ENCODE measurements at places on chromosomes 4 and X.

- no peak for DNase-seq
Measured at GRCh38 chr4:6868386-6868785, 41.2 kb upstream of the TBC1D14 start.

DNA sequence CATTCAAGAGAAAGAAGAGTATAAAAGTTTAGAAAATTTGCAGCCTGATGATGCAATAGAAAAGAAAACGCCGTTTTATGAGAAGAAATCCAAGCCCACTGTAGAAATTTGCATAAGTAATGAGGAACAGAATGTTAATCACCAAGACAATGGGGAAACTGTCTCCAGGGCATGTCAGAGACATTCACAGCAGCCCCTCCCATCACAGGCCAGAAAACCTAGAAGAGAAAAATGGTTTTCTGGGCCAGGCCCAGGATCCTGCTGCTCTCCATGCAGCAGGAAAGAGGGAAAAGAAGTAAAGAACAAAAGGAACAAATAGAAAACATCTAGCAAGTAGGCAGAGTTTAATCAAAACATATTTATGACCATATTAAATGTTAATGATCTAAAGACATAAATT lies 119.0 kb downstream of the ANKRD50 start:
- no peak for DNase-seq

DNA sequence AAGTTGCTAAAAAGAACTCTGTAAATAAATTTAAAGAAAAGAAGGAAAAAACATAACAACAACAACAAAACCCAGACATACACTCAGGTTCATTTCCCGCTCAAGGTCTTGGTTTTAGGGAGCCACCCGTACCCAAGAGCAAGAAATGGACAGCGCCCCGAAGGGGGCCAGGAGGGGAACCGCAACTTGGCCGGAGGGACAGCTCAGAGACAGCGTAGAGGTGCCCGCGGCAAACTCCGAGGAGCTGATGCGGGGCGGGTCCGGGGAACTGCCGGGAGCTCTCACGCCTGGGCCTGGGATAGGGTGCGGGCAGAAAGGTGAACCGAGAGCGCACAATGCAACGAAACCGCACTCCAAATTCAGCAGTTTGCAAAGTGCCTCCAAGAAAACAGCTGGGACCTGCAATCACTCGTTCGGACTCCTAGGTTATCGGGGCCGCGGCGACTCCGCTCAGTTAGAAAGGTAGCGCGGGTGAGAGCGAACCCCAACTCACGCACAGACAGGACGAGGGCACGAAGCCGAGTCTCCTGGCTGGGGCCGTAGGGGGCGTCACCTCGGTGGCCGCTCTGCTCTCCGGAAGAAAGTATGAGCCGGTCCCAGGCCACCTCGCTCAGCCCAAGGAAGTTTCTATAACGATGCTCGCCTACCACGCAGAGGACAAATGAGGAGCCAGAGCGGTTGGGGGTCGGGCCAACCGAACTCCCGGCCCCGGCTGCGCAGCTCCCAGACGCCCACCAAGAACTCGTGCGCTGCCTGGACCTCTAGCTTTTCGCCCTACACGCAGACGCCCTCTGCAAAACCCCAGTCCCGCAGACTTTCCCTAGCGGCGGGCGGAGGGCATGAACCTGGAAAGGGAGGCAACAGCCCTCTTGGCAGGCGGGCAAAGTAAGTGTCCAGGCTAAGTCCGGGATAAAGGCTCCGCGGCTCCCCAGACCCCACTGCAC lies 1.4 kb downstream of the NDNF start:
- peak; percentile 3 for DNase-seq

DNA sequence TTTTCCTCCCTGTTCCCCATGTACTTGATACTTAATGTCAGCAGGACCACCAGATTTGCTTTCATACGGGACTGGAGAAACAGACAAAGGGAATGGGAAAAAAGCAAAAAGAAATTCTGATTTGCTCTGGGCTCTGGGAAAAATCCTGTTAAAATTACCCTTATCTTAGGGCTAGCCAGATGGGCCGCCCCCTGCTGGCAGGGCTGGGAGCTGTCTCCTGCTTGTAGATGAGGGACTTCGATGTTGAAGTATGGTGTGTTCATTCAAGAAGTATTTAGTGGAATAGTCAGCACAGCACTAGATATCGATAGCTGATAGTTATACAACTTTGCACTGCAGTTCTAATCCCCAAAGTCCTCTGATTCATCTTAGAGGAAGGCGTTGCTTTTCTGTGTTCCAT lies 45.8 kb downstream of the BCORL1 start:
- DNase-seq, result peak; percentile 38

GRCh38 chrX:67353651-67354370 lies 190.0 kb upstream of the AR start:
- DNase-seq, result no peak

DNA sequence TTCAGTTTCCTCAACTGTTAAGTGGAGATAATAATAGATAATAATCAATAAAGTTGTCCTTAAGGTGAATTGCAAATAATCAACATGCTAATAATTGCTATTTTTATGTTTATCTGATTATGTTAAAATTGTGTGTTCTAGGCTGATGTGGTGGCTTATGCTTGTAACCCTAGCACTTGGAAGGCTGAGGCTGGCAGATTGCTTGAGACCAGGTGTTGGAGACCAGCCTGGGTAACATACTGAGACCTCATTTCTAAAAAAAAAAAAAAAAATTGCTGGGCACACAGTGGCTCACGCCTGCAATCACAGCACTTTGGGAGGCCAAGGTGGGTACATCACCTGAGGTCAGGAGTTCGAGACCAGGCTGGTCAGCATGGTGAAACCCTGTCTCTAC lies 175.2 kb downstream of the GC start:
- DNase-seq, result no peak

Measured in stimulated activated CD4-positive, alpha-beta T cell treated with anti-CD3 and anti-CD28 coated beads, Interleukin-1b, Interleukin-23, amount 100 ng/mL, for 4 hours (primary cell).